Fibroblast of mammary gland (primary cell): ENCODE measurements at places on chromosomes 5 and 9.

DNA sequence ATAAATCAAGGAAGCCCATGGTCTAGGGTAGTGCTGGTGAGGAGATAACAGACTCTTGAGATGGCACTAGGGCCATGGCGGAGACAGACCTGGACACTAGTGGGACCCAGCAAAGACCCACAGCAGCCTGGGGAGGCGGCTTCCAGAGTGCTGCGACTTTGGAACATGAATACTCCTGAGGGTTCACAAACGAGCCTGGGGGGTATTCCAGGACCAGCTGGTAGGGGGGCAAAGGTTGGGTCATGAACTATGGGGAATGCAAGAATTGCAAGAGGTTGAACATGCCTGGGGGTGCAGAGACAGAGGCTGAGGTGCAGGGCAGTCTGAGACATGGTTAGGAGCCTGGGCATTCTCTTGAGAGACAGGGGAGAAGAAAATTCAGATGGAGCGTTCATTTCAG is 43.8 kb upstream of the SPTLC1 start:
- DNase-seq: no peak

GRCh38 chr9:1775230-1775629 is 239.9 kb upstream of the SMARCA2 start:
- DNase-seq: no peak

- DNase-seq: peak; percentile 77
These were observed 24.5 kb upstream of the IDNK start for GRCh38 chr9:83598487-83598886.

- no peak for DNase-seq
These were observed 227.5 kb upstream of the NR4A3 start for GRCh38 chr9:99594056-99594780.

GRCh38 chr5:58259685-58260152 is 200.2 kb downstream of the PLK2 start:
- peak; percentile 83 for DNase-seq

DNA sequence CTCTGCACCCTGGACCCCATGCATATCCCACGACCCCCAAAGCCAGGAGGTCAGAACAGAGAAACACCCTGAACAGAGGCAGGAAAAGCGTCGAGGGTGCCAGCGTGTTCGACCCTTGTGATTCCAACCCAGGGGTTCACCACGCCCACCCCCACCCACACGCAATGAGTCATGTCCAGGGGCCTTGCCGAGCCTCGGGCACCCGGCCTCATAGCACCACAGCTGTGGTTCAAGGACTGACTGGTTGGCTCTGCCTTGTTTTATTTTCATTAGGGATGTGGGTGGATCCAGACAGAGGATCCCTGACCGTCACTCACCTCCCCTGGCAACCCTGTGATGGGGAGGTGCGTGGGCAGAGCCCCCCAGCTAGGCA is 9.5 kb upstream of the QSOX2 start:
- peak; percentile 79 for DNase-seq

DNA sequence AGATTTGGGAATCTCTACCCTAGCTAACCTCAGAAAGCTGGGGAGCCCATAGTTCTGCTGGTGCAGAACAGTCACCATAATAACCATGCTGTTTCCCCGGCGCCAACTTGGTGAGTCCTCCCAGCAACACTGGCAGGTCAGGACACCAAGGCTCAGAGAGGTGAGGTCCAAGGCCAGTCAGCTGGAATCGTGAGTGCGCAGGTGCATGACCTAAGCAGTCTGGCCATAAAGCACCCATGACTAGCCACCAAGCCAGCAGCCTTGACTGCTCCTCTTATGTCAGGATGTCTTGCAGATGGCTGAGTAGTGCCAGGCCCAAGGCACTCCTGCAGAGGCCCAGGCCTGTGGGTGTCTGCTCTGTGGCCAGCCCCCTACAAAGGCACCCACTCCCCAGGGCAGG is 2.6 kb downstream of the RNF44 start:
- DNase-seq: no peak

GRCh38 chr9:4425319-4426045 is 64.8 kb upstream of the SLC1A1 start:
- DNase-seq: peak; percentile 20

- DNase-seq: peak; percentile 19
These were observed 121.8 kb downstream of the CAAP1 start for GRCh38 chr9:26770821-26771220.

- no peak for DNase-seq
These were observed 34.8 kb upstream of the IFNK start for GRCh38 chr9:27489087-27489876.

- DNase-seq: no peak
These were observed at the start of gene CYSRT1 for GRCh38 chr9:137224830-137225694. Gene CYSRT1, plus strand, starts transcription at chr9:137225174. Its CDS starts 448 bp downstream, at chr9:137225622.
